ENCODE measurements at places on chromosomes 6 and 20. TPM values are rescaled to one million over a fixed set of nuclear protein-coding genes. Genes with fewer than 3 reads are reported as not detected.

The BCAS4 gene
- 9.1 TPM for total RNA-seq

The PLG gene
- not detected for total RNA-seq

DNA sequence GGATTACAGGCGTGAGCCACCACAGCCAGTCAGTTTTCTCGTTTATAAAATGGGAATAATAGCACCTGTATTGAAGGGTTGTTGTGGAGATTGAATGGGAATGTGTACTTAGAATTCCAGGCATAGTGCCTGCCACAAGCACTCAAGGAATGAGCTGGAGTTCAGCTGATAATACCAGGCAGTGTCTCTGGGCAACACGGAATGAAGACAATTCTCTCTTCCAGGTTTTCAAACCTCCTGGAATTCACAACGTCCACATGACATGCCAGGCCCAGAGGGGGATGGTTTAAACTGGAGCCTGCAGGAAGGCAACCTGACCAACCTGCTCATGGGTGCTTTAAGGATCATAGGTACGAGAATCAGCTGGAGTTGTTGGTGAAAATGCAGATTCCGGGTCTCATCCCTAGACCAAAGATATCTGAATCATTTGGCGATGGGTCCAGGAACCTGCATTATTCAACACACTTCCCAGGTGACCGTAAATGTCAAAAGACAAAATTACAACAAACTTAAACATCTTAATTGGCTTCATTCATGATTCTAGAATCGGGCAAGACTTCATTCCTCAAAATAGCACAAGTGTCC is 1.9 kb upstream of the PTPN1 start:
- peaks cover 9% of the 10 kb centered on the region for H3K4me1 ChIP-seq
- H3K27me3 ChIP-seq: no peaks in the 10 kb centered on the region
- H3K27ac ChIP-seq: no peak overlapping the region
- H3K36me3 ChIP-seq: no peaks in the 10 kb centered on the region
- H3K4me3 ChIP-seq: no peak overlapping the region
- DNase-seq: no peak

GRCh38 chr20:62412194-62413024 is 5.3 kb upstream of the CABLES2 start:
- H3K27ac ChIP-seq: no peak overlapping the region
- no peak overlapping the region for H3K4me3 ChIP-seq
- no peaks in the 10 kb centered on the region for H3K36me3 ChIP-seq
- no peak for DNase-seq
- H3K27me3 ChIP-seq: no peaks in the 10 kb centered on the region

Measured in uterus (tissue), 4 donors.